ENCODE measurements at places on chromosomes 16 and 17.
A peak's percentile ranks its signal among the peaks of the same experiment; 100 is the strongest.

DNA sequence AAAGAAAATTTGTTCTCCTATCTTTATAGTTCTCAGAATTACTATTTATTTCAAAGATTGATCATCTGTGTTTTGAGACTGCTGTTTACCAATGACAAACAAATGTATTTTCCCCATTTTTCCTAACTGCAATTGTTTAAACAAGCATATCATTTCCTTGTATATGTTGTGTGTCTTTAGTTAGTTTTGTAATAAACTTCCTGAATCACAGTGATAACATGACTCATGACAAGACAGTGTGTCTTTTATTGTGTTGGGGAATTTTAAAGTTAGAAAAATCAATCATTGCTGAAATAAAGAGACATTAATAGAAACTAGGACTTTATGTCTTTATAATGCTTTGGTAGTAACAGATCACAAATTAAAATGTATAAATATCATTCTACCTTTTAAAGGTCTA lies 348.5 kb downstream of the KCNJ2 start:
- DNase-seq: no peak

GRCh38 chr16:15751940-15752339 lies 101.9 kb downstream of the NDE1 start:
- DNase-seq: no peak

DNA sequence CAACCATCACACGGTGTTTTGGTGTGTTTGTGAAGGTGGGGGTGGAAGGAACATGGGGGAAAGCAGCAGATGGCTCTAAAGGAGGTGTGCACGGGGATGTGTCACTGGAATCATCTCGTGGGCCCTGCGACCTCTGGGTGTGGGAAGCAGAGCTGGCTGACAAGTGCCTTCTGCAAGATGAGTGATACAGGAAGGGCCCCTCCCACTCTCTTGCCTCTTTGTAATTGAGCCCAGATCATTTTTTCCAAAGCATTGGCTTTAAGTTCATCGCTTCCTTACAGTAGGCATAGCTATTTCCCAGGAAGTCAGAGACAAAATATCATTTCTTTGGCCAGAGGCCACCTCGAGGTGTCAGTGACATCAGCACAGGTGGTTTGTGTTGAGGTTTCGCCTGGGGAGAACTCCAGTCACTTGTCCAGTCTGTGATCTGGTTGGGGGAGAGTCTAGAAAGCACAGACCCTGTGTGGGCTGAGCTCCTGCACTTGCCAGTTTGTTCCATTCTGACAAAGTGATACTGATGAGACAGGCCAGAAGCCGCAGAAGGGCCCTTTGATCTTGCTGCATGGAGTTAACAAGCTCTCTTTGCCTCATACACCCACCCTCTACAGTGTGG lies 20.6 kb upstream of the SNTB2 start:
- peak; percentile 26 for DNase-seq

DNA sequence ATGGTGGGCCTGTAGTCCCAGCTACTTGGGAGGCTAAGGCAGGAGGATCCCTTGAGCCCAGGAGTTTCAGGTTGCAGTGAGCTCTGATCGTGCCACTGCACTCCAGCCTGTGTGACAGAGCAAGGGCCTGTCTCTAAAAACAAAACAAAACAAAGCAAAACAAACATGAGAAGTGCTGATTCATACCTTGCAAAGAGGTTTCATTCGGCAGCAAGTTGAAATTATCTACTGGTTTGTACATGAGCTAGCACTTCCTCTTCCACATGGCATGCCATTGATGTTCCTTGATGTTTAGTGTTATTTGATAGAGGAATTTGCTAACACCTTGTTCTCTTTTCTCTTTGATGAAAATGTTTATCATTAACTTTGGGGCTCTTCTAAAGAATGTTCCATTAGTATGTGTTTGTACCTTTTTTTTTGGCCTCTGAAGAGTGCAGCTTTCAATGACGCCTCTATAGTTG lies 50.6 kb downstream of the SPECC1 start:
- no peak for DNase-seq

DNA sequence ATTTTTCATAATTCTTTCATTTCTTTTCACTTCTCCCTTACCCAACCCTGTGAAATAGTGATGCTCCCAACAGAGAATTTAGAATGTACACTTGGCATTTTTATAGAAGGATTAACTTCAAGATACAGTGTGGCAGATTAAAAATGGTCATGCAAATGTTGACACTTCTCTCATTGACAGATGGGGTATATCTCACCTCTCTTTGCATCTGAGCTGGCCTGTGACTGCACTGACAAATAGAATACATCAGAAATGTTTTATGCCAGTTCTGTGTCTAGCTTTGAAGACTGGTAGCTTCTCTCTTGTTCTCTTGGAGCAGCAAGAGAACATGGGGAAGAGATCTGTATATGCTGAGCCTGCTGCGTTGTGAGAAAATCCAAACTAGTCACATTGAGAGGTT lies 949.6 kb downstream of the CDH11 start:
- no peak for DNase-seq

- DNase-seq: no peak
These were observed 444.0 kb downstream of the HS3ST3B1 start for GRCh38 chr17:14744761-14745473.
